ENCODE measurements at places on chromosomes 4 and X.

DNA sequence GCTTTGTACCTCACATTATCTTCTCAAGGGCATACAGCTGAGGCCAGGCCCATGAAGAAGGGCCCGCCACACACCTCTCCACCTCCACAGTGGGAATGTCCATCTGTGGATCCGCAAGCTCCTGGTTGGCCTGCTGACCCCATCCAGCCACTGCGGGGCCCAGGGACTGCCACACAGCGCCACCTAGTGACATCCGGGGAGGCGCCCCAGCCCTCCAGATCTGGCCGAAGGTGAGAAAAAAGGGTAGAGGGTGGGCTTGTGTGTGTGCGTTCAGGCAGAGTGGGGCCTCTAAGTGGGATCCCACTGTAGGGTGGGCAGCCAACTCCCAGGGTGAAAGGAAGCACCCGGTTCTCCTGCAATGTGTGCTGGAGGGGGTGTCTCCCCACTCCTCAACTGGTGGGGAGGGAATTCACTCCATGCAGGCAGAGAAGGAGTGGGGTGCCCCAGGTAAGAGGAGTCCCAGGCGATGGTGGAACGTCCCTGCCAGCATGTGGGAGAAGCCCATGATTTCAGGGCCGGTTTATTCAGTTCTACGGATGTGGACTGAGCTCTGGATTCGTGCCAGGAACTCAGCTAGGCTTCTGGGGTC lies 117.3 kb downstream of the ENPP6 start:
- no peak for DNase-seq

- DNase-seq, result no peak
Observed at GRCh38 chr4:23324021-23324690, 565.7 kb downstream of the PPARGC1A start.

- DNase-seq, result no peak
Observed at GRCh38 chr4:96698831-96699230, 858.9 kb downstream of the PDHA2 start.

DNA sequence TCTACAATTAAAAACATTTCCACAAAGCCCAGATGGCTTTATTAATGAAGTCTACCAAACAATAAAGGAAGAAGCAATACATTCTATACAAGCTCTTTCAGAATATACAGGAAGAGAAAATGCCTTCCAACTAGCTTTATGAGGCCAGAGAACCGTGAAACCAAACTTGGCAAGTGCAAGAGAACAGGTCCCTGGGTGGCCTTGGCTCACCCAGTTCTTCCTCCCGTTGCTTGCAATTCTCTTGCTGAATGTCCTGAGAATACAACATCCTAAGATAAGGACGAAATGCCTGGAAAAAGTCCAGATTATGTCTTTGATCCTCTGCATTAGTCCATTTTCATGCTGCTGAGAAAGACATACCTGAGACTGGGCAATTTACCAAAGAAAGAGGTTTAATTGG lies 204.9 kb downstream of the MAD2L1 start:
- DNase-seq, result no peak

- DNase-seq, result no peak
Observed at GRCh38 chrX:104660092-104660491, 94.1 kb downstream of the IL1RAPL2 start.

GRCh38 chrX:108105473-108105872 lies 13.9 kb downstream of the ATG4A start:
- no peak for DNase-seq

GRCh38 chr4:152610131-152610530 lies 69.7 kb downstream of the TMEM154 start:
- no peak for DNase-seq

DNA sequence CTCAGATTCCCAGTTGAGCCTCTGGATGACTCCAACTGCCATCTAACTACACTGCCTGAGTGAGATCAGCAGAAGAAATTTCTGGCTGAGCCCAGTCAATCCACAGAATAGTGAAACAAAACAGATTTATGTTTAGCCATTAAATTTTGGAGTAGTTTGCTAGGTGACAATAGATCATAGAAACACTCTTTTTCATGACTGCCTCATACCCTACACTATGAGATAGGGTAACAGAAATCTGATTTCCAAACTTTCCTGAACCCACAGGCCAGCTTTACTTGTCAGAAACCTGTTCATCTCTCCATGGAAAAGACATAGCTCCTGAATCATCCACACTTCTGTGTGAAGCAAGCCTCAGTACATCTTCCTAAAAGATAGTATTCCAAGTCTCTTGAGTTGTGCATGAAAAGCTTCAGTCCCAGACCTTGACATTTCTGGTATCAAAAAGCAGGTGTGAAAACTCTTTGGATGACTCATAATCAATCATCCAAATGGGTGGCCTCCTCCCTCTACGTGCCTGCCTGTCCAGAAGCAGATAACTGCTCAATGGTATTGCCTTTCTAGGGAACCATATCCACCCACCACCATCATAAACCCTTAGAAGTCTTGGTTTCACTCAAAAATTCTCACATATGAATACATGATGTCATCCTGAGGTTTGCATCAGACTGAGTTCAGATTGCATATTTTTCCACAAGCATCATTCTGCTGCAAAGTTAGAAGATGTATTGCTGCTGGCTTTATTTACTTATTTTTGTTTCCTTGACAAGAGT lies 47.5 kb upstream of the RAP2C start:
- no peak for DNase-seq

DNA sequence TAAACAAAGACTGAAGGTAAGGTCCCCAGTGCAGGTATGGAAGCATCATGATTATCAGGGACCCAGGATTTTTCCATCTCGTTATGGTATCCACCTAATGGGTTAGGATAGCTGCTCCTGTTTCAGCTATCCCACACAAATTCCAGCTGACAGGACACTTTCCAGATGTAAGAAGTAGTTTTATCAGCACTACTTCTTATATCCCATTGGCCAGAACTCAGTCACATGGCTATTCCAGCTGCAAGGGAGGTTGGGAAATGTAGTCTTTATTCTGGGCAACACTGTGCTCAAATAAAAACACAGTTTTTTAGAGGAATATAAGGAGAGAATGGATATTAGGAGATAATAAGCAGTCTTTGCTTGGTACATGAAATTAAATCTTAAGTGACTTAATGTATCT lies 96.7 kb downstream of the SRPX start:
- no peak for DNase-seq

- no peak for DNase-seq
Observed at GRCh38 chrX:78199851-78200250, 60.4 kb upstream of the TAF9B start.

- no peak for DNase-seq
Observed at GRCh38 chr4:10983268-10983667, 298.7 kb upstream of the CLNK start.

- DNase-seq, result no peak
Observed at GRCh38 chr4:81704461-81704860, 232.8 kb upstream of the RASGEF1B start.

- no peak for DNase-seq
Observed at GRCh38 chr4:105956569-105956968, 61.3 kb downstream of the NPNT start.

DNA sequence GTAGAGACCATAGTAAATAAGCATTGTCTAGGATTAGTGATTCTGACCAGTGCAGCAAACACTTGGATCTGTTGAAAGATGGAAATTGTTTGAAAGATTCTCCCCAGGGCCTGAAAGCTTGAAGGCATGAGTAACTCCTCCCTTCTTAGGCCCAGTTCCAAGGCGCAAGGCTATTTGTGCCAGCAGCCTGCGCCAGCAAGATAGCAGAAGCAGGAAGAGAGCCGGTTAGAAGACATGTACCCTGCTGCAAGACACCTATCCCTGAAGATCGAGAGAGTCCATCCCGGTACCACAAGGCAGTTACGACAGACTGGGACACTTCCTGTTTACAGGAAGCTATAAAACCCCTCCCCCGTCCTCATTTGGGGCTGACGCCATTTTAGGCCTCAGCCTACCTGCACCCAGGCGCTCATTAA lies 72.4 kb upstream of the JADE1 start:
- no peak for DNase-seq

GRCh38 chrX:413322-414201 lies 26.9 kb upstream of the PPP2R3B start:
- no peak for DNase-seq

DNA sequence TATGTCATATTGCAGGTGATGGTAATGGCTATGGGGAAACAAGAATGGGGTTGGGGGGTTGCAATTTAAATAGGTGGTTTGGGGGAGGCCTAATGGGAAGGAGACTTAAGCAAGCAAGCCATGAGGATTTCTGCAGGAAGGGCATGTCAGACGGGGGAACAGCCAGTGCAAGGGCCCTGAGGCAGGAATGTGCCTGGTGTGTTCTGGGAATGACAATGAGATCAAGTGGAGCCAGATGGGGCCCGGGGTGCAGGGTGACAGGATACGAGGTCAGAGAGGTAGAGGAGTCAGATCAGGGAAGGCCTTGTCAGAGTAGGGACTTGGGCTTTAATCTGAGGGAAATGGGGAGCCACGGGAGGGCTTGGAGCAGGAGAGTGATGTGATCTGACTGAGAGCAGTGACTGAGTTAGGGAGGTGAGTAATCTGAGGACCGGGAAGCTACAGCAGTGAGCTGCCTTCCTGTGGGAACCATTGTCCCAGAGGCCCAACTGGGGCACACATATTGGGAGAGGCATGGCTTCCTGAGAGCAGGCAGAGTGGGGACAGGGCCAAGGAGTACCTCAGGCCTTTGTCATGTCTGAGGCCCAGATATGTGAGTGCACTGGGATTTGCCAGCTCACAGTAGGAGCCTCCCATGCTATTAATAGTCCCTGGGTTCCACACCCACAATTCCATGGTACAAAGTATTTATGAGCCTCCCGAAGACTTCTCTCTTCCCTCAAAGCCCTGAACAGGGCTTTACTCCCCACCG lies 139.8 kb downstream of the BCOR start:
- DNase-seq, result no peak

DNA sequence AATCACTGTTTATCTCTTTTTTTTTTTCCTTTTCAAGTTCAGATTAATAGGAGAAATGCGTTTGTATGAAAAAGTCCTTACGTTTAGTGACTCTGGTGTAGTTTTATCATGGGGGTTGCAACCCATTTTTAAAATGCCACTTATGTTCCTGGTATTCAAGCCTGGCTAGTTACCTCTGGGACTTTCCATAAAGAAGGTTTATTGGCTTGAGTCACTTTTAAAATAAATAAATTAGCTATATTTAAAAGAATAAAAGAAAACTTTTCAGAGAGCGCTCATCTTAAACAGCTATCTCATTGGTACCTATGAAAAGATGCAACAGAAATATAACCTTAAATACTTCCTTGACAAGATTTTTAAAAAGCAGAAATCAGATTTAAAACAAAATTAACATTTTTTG lies 275.0 kb upstream of the IL1RAPL1 start:
- no peak for DNase-seq

DNA sequence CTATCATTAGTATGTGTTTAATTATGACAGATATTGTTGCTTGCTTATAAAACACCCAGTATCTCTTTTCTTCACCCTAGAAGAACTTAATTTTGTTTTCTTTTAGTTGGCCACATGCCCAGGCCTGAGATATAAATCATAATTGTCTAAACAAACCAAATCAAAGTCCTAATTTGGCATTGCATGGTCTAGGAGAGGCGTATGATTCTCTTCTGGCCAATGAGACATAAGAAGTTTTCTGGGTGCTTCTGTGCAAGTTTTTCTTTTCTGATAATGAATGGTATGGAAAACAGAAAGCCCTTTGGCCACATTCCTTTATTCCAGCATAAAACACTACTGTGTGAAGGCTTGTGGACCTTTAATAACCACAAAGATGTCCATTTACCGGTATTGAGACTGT lies 192.9 kb upstream of the CTSO start:
- DNase-seq, result no peak

- no peak for DNase-seq
Observed at GRCh38 chrX:51824061-51824460, 69.4 kb upstream of the MAGED1 start.

GRCh38 chrX:65750674-65751469 lies 83.4 kb downstream of the MSN start:
- no peak for DNase-seq

DNA sequence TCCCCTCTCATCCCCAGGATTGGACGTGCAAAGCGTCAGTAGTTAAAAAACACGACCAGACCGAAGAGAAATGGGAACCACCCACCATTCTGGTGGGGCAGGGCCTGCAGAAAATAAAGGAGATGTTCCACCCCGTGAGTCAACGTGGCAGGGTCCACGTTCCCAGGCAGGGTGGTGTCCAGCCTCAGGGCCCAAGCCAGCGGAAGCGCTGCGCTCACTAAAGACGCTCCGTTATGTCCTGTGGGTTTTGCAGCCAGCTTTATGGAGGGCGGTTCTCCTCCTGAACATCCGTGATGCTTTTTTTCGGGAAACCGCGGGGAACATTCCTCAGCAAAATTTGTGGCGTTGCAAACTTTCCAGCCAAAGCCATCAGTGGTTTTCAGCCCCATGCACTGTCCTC lies 93.4 kb upstream of the SHOX start:
- no peak for DNase-seq

DNA sequence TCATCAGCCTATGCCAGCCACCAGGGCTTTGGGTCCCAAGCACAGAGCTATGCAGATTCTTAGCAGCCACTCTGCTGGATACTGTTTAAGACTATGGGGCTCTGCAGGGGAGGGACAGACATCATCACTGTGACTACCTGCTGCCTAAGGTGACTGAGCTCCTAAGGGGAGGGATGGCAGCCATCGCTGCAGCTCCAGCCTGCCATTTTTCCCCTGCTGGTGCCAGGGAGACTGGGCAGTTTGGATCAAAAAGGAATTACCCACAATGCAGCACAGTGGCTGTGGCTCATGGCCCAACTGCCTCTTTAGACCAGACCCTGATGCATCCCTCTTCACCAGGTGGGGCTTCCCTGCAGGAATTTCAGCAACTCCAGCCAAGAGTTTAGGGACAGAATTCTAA lies 28.6 kb upstream of the INPP4B start:
- DNase-seq, result no peak

GRCh38 chrX:150887906-150888465 lies 10.5 kb downstream of the CD99L2 start:
- DNase-seq, result no peak

- DNase-seq, result no peak
Observed at GRCh38 chr4:55291227-55291640, 54.8 kb upstream of the SRD5A3 start.

DNA sequence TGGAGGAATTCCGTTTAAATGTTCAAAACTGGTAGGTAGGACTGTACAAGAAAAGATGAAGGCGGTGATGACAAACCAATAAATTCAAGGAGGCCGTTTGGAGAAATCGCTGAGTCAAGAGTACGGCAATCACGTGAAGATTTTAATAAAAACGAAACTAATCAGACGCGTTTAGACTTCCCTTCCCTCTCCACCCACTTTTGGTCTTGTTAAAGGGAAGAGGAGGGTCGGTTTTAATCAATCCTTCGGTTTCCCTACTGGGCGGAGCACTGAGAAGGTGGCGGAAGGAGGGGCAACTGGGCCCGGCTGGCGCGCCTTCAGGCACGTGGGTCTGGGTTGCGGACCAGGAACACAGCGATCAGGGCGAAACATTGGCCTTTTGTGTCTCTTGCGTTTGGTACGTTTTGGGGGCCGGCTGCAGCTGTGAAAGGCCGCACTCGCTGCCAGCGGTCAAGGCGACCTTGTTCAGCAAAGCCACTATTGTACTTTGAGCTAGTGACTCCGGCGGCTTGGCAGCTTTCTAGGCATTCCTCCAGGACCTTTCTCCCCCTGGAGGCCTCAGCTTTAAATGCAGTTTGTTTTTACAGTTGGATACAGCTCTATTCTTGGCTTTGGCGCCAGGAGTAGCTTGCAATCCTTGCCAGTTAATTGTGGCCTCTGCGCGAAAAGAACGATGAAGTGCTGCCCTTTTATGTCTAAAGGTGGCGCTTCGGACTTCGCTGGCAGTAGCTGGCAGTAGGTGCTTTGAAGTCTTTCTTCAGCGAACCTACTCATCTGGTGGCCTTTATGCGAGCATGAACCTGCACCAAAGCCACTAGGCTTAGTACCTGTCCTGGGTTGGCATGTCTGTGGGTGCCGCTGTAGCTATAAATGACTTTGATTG lies 16.8 kb upstream of the LAMP2 start:
- DNase-seq, result peak; percentile 64

Data from NCI-H187 treated with DMSO at 0.1 percent for 48 hours (cell line).